ENCODE measurements at places on chromosomes 11 and 22.
A peak's percentile ranks its signal among the peaks of the same experiment; 100 is the strongest.

DNA sequence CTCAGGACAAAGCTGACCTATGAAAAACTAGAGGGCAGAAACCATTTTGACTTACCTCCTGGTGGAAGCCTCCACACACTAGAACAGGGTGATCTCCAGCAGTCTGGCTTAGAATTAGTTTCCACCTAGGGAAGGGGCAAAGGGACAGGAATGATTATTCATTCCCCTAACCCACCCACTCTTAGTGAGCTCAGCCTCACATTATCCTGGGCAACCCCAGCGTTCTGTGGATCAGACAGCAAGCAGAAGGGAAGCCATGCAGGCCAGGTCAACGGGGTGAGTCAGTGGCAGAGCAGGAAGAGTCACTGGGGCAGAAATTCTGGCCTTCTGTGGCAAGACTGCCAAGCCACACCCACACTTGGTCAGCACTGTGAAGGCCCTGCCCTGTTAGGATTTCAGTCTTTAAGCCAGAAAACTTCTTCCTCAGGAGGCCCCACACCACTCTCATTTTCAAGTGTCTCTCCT is 10.5 kb downstream of the NUMA1 start:
- peak; percentile 9 for DNase-seq

GRCh38 chr11:111097191-111097590 is 148.3 kb upstream of the POU2AF2 start:
- DNase-seq = no peak

GRCh38 chr11:17604201-17604914 is 57.3 kb downstream of the OTOG start:
- no peak for DNase-seq

- no peak for DNase-seq
Measured at GRCh38 chr22:24968066-24968561, 15.6 kb downstream of the KIAA1671 start.

DNA sequence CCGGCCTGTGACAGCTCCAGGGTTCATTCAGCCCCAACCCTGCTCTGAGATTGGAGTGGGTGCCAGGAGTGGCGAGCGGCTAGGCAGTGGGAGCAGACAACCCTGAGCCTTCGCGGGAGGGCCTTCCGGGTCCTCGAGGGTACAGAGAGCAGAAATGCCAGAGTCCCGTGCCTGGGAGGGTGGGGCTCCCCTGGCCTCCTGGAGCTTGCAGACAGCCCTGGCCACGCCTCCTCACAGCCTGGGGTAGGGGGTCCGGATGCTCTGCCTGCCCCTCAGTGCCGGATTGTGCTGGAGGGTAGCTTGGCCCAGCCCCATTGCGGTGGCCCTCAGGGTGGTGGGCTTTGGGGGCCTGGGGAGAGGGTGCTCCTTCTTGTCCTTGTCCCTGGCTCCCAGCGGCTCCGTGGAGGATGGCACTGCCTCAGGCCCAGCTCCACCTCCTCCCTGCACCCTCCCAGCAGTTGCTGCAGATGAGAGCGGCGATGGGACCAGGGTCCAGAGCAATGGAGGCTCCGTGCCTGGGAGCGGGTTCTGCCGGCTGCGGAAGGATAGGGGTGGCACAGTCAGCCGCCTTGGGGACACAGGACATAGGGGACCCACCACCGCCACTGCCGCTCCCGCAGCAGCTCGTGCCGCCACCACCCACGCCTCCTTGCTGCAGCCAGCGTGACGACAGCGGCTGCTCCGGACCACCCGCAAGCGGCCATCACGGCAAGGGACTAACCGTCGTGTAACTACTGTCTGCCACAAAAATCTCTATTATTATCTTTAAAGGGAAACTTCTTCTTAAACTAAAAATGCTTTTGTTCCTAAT is 34.9 kb upstream of the OR10G7 start:
- no peak for DNase-seq

DNA sequence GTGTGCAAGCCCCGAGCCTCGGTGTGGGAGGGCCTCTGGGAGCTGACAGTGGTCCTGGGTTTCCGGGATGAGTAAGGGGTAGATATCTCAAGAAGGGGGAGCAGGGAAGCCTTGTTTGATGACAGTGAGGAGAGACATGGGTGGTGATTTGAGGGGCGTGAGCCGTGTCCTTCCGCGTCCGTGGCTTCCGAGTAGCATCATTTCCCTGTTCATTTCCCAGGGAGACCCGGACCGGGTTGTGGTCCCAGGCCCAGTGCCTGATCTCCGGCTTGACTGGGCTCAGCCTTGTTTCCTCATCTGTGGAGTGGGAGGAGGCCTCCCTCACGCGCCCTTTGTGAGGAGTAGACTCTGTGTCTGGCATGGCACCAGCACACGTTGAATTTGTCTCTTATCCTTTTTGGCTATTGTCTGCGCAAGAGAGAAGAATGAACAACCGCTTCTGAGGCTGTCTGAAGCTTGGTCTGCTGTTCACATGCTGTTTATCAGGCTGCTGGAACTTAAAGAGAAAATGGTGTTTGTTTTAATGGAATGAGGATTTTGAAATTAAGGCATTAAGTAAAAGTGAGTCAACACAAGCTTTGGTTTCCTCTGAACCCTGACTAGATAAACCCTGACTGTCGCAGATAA is 348.5 kb downstream of the TBC1D22A start:
- DNase-seq = no peak

GRCh38 chr11:123434262-123434661 is 4.2 kb downstream of the GRAMD1B start:
- DNase-seq = peak; percentile 30

GRCh38 chr11:92264350-92264749 is 39.7 kb downstream of the FAT3 start:
- no peak for DNase-seq

DNA sequence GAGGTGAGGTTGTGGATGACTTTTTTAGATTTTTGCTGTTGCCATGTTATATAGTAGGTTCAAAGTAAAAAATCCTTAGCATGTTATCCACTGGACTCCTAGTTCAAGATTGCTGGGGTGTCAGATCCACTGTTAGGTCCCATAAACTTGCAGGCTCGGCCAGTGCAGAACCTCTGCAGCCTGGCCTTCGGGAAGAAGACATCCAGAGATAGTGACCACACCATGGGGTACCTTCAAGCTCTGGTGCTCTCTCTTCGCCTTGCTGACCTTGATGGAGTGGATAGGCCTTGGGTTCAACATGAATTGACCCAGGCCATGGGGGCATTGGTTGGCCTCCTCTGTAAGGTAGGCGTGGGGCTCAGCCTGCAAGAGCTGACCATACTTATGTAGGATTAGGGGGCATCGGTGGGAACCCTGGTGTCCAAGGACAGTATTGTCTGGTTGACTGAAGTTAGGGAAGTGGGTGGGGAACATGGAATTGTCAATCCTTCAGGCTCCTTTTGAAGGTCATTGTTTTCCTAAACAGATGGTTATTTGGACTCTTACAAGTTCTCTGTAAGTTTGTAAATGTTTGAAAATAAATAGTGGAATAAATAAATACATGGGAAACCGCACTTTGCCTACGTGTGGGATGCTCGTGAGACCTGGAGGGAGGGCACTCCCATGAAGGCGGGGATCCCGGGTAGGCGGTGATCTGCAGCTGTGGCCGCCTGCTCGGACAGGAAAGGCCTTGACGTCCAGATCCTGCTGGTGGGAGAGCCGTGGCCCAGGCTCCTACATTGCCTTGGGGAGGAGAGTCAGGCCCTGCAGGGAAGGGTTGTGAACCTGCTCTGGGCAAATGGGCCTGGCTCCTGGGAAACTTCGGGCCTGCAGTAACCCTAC is 37.1 kb downstream of the BCR start:
- no peak for DNase-seq

DNA sequence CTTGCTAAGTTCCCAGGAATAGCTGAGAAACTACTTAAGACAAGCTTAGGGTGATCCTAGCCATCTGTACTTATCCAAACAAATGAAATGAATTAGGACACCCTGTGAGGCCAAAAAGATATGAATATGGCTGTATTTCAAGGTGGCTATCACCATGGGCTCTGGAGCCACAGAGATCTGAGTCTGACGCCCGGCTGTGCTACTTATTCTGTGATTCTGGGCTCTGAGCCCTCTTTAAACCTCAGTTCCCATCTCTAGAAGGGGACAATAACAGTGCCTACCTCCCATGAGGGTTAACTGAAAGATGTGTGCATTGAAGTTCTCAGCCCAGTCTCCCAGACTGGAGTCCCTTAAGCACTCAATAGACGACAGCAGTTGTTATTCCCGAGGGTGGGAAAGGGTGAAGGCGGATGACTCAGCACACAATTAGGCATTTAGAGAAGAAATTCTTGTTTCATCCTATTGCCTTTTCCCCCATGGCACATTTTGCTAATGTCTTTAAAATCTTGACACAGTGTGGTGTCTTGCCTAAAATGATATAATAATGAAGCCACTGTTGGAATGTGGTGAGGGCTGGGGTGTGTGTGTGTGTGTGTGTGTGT is 132.5 kb downstream of the ADAMTS15 start:
- DNase-seq = no peak

- no peak for DNase-seq
Measured at GRCh38 chr11:126755526-126755925, 245.0 kb downstream of the KIRREL3 start.

DNA sequence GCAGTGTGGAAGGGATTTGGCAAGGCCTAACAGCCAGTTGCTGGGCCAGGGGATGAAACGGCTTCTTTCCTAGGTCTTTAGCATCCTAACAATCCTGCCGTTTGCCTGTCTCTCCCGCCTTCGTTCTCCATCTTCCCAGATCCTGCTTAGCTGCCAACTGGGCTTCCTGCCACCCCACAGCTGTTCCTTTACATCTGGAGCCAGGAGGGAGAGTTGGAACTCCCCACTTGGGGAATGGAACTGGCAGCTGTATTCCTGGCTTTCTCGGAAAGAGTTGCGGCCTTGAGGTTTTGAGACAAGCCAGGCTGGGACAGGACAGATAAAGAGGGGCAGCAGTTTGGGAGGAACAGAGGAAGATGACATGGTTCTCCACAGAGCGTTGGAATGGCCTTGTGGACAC is 59.6 kb downstream of the ST3GAL4 start:
- no peak for DNase-seq

- DNase-seq = no peak
Measured at GRCh38 chr11:114192841-114193389, 103.3 kb upstream of the NNMT start.

- DNase-seq = no peak
Measured at GRCh38 chr22:20531404-20532201, 24.2 kb downstream of the MED15 start.

DNA sequence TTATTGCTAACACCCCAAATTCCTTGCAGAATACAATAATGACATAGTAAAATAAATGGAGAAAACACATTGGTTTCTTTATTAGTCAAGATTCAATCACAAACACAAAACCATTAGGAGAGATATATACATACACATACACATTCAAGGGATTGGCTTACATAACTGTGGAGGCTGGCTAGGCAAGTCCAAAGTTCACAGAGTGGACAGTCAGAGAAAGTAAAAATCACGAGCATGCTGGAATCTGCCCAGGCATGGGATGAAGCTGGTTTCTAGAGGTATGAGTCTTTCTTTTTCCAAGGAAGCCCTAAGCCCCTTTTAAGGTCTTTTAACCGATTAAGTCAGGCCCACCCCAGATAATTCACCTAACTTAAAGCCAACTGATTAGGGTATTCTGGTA is 13.6 kb upstream of the OR56B1 start:
- DNase-seq = no peak

DNA sequence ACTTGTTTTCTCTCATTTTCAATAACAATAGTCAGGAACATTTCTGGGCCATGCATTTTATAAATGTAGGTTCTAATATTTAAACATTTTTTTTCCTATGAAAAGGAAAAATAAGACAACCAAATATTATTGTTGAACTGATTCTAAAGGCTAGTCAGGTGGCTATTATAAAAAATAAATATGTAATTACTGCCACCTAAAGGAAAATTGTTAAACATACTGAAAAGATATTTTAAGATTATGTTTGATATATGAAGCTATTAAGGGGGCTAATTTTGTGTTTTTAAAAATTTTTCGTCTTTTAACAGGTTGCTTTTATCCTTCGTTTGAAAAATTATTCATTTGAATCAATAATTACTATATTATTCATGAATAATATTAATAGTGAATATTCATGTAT is 62.2 kb upstream of the FDX1 start:
- DNase-seq = no peak

DNA sequence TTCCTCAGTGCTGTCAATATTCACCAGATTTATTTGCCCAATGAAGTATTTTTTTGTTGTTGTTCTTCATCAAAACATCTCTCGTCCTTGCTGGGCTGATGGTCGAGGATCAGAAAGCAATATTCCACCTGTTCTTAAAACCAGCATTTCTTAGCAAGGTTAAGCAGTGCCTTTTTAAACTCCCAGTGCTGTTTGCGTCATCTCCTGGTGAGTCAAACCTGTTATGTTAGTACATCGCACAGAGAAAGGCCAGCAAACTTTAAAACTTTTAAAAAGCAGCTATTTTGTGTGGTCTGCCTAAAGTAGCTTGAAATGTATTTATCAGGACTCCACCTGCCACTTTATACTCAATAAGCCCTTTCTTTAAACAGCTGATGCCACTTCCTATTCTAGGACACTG is 802.0 kb downstream of the KCNA4 start:
- no peak for DNase-seq

- no peak for DNase-seq
Measured at GRCh38 chr11:115155978-115156377, 348.2 kb downstream of the CADM1 start.

DNA sequence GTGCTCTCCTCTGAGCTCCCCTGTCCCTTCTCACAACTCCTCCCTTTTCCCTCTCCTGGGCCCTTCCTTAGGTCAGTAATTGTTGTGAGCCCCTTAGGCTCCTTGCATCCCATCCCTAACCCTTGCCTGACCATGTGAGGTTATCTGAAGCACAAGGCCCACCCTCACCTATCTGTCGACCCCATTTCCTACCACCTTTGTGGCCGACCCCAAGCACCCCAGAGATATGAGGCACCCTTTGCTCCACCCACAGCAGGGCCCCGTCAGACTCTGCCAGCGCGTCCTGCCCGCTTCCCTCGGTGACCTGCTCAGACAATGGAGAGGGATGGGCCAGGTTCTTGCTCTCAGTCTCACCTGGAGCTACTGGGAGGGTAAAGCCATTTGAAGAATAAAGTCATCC is 1.3 kb downstream of the GNG3 start:
- DNase-seq = peak; percentile 42

- DNase-seq = no peak
Measured at GRCh38 chr22:39110631-39111561, 13.9 kb downstream of the APOBEC3H start.

GRCh38 chr22:49527611-49528419 is 299.9 kb downstream of the BRD1 start:
- DNase-seq = no peak

GRCh38 chr11:57094181-57094935 is 87.4 kb upstream of the LRRC55 start:
- no peak for DNase-seq

DNA sequence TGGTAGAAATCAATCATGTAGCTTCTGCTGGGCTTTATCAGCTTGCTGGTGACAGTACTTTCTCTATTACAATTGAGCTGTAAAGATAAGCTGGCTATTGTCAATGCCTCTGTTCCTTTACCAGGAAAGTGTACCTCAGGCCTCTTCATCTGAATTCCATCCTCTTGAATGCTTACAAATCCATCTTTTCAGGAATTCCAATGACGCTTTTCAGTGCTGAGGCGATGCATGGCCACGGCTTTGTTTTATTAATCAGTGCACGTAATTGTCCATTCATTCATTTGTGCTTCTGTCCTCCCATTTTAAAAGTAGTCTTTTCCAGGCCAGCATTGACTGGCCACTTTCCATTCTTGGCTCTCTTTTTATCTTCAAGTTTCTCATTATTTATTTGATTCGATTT is 202.0 kb downstream of the PGR start:
- no peak for DNase-seq

GRCh38 chr11:116335078-116335477 is 437.7 kb downstream of the BUD13 start:
- no peak for DNase-seq

GRCh38 chr11:3074912-3075589 is 17.8 kb upstream of the CARS1 start:
- no peak for DNase-seq

Data from CD4-positive, alpha-beta T cell treated with Interleukin-4 for 4 hours (primary cell).